GM20000 (cell line): ENCODE measurements at places on chromosomes 16 and 17.
A peak's percentile ranks its signal among the peaks of the same experiment; 100 is the strongest.

GRCh38 chr17:40522250-40522960 lies 21.0 kb upstream of the TNS4 start:
- no peak for DNase-seq

- no peak for DNase-seq
These were observed 596.7 kb downstream of the TOX3 start for GRCh38 chr16:51950118-51950780.

DNA sequence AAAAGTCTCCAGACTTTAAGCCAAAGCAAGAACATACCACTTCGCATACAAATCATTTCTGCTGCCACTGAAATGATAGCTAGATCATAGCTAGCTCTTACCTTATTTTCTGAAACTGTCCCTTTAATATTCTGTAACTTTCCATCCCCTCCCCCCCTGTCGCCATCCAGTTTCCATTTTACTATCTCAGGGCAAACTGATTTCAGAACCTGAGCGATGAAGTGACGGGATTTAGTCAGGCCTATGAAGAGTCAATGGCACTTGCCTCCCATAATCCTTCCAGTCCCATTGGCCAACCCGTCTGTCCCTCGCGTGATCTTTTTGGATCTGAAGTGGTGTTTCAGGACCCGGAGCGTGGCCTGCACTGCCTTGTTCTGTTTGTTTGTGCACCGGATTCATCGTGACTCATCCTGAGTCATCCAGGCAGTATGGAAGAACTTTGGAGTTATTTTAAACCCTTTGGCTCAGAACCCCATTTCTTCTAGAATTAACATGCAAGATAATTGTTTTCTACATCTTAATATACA lies 199.8 kb upstream of the CHMP6 start:
- no peak for DNase-seq

GRCh38 chr17:75341784-75342486 lies 52.7 kb upstream of the SLC25A19 start:
- no peak for DNase-seq

DNA sequence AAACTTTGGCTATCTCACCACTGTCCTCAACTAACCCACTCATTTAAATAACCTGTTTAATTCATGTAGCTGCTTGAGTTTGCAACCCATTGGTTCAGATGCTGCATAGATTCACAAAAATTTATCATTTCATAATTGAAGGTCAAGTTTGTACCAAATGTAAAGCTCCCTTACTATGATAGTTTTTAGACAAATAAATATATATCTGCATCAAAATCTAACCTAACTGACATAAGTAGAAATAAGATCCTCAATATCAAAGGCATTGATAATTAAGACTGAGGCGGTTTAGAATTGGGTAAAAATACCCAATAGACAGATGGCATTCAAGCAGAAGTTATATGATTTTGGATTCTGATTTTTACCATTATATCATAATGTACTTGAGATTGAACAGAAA lies 132.9 kb upstream of the NACA2 start:
- no peak for DNase-seq

GRCh38 chr17:8628609-8629169 lies 1.8 kb downstream of the MYH10 start:
- no peak for DNase-seq

- DNase-seq: no peak
These were observed 113.6 kb downstream of the SMG6 start for GRCh38 chr17:2190014-2190413.

DNA sequence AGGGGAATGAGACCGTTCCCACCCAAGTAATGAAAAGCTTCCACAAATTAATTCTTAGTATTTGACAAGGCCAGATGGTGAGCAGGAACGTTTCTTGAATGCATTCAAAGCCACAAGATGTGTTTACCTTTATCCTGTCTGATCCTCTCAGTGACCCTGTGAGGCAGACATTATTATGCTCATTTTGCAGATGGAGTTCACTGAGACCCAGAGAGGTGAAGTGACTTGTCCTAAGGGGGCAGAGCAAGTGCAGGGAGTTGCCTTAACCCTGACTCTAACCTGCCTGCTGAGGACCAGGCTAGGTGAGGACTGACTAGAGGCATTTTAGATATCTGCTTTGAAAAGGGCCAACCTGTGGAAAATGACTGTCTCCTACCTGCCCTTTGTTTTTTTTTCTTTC lies 156.7 kb downstream of the HAPSTR1 start:
- DNase-seq: no peak

- DNase-seq: no peak
These were observed 41.9 kb upstream of the CRHR1 start for GRCh38 chr17:45742251-45742650.

- peak; percentile 62 for DNase-seq
These were observed 1.1 kb downstream of the CHTF8 start for GRCh38 chr16:69131167-69131838.

DNA sequence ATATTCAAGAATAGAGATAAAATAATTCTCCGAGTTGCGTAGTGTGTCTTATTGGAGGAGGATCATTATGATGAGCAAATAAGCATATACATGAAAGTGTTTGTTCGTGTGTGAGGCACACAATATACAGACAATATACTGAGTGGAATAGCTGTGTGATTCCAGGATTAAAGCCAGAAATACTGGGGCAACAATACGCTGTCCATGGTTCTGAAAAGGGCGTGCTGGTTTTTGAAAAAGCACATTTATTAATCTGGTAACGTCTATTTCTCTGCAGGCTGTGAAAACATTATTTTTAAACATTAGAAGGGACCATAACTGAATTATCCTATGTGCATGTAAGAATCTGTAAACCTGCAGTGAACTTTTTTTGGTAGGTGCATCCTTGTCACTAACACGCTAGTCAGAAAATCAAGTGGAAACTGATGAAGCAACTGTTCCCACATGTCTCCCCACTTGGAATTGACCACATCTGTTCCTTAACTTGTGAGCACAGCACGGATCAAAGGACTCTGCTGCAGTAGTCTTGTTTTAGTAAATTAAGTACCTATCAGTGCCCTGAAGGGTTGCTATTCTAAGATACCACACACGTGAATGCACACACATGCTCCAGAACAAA lies 346.0 kb downstream of the GRIN2A start:
- DNase-seq: no peak

GRCh38 chr17:40809721-40810421 lies 10.1 kb upstream of the KRT28 start:
- no peak for DNase-seq

- DNase-seq: no peak
These were observed 19.5 kb downstream of the PMM2 start for GRCh38 chr16:8816967-8817655.

- DNase-seq: peak; percentile 65
These were observed 4.6 kb upstream of the STAT3 start for GRCh38 chr17:42392692-42393415.
